ENCODE measurements at places on chromosomes 5 and 9.
A peak's percentile ranks its signal among the peaks of the same experiment; 100 is the strongest.

DNA sequence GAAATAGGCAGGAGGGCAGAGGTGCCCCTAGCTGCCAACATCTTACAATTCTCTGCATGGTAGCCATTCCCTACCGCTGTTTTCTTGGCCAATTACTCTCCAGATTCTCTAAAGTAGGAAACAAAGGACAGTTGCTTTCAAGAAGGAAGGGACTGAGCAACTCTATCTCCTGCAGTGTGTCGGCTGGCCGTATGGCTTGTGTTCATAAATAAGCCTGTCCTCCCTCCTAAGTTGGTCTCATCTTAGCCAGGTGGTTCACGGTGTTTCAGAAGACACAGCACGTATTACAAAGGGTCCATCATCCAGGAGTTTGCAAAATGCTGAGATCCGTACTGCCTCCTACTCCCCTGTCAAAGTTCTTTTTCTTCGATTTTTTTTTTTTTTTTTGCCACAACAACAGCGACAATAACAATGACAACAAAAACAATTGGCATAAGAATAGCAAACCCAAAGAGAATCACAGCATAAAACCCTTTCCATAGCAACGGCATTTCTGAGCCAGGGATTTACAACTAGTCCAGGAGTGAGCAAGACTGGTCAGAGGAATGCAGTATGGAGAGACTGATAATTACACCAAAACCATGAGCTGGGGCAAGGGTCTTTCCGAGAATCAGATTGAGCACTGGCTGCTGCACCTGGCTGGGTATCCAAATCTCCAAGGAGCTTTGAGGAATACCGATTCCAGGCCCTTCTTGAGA, 212.8 kb downstream of the SLIT3 start:
- no peak for DNase-seq

- DNase-seq, result no peak
Measured at GRCh38 chr9:13023498-13023897, 248.7 kb downstream of the LURAP1L start.

DNA sequence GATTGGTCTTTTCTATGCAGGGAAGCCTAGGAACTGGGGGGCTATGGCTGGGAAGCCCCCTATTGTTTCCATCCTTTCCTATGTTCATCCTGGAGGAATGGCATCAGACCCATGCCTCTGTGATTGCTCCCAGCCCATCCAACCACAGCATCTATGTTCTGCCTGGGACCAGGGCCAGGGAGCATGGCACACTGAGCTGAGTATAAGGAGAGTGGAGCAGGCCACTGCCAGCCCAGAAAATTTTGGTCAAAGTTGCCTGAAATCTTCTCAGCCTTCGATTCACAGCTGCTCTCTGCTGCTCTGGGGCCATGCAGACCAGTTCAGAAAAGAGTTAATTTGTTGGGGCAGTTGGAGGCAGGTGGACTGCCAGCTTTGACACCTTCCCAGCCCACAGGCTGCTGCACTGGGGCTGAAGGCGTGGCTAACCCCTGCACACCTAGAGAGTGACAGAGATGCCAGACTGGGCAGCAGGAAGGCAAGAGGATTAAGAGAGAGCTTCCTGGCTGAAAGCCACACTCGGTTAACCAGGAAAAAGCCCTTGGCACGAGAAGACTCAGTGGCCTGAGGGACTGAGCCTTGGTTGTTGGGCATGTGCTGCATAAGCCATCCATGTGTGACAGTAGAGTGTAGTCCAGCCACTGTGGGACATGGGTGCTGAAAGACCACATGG, 12.1 kb downstream of the TGFBI start:
- DNase-seq, result no peak

DNA sequence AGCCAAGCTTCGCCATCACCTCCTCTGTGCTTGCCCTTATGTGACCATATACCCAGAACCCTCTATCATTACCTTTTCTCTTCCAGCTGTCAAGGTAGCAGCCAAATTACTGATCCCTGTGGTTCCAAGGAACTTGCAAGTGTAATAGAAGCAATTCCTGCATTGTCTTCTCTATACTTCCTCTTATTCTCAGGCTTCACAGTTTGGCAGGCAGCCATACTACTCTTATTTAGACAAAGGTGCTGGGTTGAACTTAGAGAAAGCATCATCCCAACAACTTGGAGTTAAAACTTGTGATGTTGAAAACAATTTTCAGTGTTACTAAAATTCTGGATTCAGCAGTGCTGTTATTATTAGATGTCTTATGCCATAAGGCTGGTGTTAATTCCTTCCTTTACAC, 93.2 kb downstream of the NLN start:
- no peak for DNase-seq

- no peak for DNase-seq
Measured at GRCh38 chr9:4226331-4227250, 73.3 kb downstream of the GLIS3 start.

GRCh38 chr5:43121913-43122484, 1.3 kb downstream of the ZNF131 start:
- no peak for DNase-seq

GRCh38 chr5:24788829-24789514, 144.2 kb upstream of the CDH10 start:
- no peak for DNase-seq

DNA sequence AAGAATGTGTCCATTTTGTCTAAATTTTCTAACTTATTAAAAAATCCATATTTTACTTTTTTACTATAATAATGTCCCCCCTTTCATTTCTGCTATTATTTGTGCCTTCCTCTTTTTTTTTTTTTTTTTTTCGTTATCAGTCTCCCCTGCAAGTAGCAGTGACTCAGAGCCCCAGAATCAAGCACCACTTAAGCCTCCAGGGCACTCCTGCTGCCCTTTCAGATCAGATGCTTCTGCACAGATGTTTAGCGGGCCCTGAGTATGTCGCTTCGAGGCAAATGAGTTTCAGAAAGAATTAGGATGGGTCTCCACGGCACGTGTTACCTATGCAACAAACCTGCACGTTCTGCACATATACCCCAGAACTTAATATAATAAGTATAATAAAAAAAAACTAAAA, 11.7 kb downstream of the MED7 start:
- no peak for DNase-seq

GRCh38 chr9:135926402-135927194, 19.3 kb upstream of the CAMSAP1 start:
- DNase-seq, result peak; percentile 82

GRCh38 chr5:123051206-123051605, 14.7 kb upstream of the PPIC start:
- DNase-seq, result no peak

DNA sequence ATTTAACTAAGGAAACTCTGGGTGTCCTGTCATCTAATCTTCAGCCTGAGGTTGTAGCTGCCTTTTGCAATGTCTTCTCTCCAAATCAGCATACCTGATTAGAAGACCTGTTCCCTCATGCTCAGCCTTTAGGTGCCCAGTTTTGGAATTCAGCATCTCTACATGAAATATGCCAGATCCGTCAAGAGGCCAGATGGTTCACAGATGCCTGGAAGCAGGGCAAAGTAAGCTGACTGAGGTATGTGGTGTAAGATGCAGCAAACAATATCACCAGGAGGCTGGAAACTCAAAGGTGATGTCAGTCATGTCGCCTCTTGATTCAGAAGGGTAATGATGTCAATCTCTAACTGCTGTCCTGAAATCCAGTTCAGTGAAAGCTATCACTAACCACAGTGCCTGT, 324.4 kb downstream of the PRELID2 start:
- DNase-seq, result no peak

DNA sequence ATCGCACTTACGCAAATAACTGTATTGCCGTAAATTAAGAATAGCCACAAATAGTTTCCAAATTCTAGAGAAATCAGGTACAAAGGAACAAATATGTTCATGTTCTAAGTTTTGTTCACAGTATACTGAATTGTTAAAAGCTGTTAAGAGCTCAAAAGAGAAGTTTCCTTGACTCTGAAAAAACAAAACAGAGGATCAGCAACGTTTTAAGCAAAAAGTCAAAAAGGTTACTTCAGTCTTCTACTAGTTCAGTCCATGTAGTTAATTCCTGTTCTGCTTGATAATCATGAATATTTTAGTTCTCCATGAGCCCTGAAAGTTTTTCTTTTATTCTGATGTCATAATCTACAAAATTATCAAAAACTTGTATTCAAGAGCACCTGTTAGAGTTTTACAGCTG, 128.6 kb upstream of the MAST4 start:
- no peak for DNase-seq

GRCh38 chr5:152259702-152260101, 145.4 kb downstream of the NMUR2 start:
- no peak for DNase-seq

GRCh38 chr9:135641745-135642144, 2.4 kb upstream of the GLT6D1 start:
- no peak for DNase-seq

DNA sequence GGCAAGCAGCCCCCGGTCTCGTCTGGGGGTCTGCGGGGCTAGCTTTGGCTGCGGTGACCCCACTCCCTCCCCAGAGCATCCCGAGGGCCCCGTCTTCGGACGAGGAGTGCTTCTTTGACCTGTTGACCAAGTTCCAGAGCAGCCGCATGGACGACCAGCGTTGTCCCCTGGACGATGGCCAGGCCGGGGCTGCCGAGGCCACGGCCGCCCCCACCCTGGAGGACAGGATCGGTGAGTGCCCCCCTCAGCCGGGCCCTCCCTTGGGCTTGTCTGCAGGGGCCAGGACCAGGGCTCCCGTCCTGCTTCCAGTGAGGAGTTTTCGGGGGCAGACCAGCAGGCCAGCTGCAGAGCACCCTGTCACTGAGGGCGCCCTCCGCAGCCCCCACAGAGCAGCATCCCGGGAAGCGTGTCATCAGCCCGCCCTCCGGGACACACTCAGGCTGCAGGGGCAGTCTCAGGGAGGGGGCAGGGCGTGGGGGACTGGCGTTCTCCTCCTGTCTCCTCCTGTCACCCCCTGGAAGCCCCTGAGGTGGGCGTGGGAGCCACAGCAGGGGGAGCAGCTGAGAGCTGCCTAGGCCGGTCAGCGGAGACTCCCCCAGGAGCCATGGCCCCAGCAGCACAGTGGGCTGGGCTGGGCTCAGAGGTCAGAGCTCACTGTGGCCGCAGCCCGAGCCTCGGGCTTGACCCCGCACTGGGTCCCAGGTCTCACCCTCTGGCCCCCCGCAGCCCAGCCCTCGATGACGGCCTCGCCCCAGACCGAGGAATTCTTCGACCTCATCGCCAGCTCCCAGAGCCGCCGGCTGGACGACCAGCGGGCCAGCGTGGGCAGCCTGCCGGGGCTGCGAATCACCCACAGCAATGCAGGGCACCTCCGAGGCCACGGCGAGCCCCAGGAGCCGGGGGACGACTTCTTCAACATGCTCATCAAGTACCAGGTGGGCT, 7.7 kb downstream of the DNLZ start:
- no peak for DNase-seq

DNA sequence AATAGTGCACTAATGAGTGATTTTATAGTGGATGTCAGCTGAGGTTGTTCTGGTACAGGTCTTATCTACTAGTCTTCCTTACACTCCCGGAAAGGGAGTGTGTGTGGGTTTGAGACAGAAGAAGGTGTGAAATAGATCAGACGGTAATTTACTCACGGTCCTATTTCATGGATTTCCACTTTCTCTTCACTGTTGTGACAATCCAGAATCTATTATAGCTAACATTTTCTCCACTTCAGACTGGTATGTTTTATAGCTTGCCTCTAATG, 7.0 kb upstream of the C9 start:
- DNase-seq, result no peak

- DNase-seq, result no peak
Measured at GRCh38 chr9:77472646-77473045, 175.5 kb downstream of the GNA14 start.

- DNase-seq, result no peak
Measured at GRCh38 chr5:141017943-141018342, 33.2 kb upstream of the PCDHB1 start.

- DNase-seq, result no peak
Measured at GRCh38 chr9:97744710-97745708, 47.9 kb upstream of the XPA start.

DNA sequence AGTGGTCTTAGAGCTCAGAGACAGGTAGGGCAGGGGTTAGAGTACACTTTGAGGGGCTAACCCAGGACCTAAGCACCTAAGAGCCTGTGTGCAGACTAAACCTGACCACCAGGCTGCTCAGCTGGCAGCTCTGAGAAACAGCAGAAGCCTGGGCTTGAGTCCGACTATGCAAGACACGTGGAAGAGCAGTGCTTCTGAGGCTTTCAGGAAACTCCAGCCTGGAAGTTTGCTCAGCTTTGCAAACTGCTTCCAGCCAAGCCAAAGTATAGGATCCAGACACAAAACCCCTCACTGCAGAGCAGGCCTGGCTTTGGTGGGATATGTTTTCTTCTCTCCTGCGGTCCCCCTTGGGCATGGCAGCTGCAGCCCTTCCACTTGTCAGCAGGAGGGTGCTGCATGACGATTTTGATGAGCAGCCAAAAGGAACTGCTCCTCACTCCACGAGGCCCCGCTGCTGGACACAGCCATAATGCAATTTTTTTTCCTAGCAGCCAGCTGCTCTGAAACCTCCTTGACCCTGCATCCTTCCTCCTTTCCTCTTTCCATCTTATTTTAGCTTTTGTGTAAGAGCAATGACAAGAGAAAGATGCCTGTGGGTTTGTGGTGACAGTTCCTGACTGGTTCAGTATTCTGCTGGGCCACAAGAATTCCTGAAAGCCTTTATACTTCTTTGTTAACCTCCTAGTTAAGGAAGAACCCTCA, 123.1 kb downstream of the LIFR start:
- DNase-seq, result no peak

DNA sequence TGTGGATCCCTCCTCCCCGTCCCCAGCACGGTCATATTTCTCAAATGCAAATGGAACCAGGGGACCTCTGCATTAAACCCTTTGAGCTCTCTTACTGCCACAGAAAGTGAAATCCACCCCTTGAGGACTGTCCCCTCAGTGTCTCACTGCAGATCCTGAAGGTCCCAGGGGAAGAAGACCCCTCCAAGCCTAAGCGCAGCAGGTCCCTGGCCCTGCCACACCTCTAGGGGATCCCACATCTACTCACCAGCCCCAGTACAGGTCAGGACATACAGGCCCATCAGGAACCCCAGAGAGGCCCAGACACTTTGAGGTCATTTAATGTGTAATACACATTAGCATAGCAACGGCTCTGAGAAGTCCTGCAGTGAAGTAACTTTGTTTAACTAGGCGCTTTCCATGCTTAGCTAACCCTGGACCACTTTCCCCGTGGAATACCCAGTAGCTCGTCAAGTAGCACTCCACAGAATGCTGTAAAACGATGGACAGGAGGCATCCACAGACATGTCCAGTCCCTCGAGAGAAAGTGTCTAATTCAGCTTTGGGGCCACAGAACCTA, 54.7 kb upstream of the ALDH1B1 start:
- no peak for DNase-seq

GRCh38 chr5:5374009-5374715, 48.3 kb upstream of the ICE1 start:
- DNase-seq, result no peak

- DNase-seq, result no peak
Measured at GRCh38 chr9:74293479-74293878, 203.7 kb upstream of the RORB start.
